Activated CD8-positive, alpha-beta memory T cell treated with anti-CD3 and anti-CD28 coated beads for 4 hours (primary cell): ENCODE measurements at places on chromosomes 5 and 9.

- no peak for DNase-seq
Measured at GRCh38 chr9:134488331-134489280, 153.0 kb upstream of the COL5A1 start.

- DNase-seq = no peak
Measured at GRCh38 chr9:86771941-86772634, 175.2 kb downstream of the GAS1 start.

- no peak for DNase-seq
Measured at GRCh38 chr9:8850914-8851313, 1051.3 kb upstream of the DMAC1 start.

- no peak for DNase-seq
Measured at GRCh38 chr9:136416427-136416826, 6.0 kb downstream of the PMPCA start.

DNA sequence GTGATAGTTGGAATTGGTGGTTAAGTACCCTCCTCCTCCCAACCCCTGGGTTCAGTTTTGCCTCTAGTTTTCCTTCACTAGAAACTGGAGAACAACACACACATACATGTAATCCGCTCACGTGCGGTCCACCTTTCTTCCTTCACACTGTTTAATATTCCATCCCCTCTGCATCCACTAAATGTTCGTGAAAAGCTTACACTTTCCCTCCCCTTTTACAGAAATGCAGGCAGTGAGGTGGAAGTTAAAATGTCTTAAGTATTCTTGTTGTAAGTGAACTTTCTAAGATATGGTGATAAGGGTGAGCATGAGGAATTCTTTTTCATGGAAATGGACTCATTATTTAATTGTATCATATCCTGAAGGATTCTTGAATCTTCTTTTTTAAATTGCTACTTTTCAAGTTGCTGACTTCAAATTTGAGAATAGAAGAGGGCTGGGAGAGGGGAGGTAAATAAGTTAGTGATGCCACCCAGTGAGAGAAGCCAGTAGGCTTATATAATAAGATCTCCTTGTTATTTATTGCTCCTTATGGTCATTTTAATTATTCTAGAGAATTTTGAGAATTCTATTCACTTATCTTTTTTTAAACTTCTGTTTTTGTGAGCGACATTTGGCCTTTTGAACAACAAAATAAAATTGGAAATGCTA, 90.2 kb downstream of the TLE4 start:
- DNase-seq = no peak

GRCh38 chr9:78884611-78885150, 587.8 kb downstream of the PSAT1 start:
- DNase-seq = no peak

DNA sequence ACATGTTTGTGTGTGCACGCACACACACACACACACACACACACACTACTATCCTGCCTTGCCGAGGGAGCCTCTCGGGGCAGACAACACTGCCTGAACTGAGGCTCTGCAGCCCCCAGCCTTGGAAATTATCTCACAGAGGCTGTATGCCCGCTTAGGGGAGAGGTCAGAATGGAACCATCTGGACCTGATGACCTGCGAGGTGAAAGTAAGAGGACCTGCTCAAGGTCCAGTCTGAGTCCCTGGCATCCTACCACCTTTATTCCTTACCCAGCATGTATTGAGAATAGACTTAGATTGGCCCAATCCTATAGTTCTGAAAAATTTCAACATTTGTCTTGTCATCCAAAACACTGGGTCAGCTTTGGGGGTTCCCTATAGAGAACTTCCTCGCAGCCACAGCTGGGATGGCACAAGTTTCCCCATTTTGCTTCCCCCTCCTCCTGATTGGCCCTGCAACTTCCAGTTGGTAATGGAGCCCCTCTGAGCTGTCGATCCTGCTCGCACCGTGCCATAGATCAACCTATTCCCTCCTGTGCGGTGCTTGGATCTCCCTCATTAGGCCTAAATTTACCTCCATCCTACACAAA, 10.2 kb downstream of the MVB12B start:
- no peak for DNase-seq

DNA sequence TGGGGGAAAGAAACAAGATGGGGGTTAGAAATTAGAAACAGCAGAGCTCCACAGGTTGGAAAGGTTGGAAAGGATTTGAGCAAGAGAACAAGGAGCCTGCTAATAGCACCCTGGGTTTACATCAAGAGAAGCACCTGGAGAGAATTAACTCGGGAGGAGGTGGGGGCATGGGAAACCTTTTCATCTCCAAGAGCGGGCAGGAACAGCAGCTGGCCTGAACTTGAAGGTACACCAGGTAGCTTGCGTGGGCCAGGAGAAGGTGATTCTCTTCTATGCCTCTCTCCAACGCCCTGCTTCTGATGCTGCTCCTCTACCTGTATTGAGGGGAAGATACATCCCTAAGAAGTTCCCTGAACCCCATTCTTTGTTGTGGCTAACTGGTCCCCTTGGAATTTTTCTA, 37.1 kb upstream of the GLRX start:
- no peak for DNase-seq

- no peak for DNase-seq
Measured at GRCh38 chr5:64603676-64604075, 86.6 kb upstream of the SHISAL2B start.

GRCh38 chr5:7684826-7685225, 166.1 kb downstream of the CFAP90 start:
- DNase-seq = no peak

- DNase-seq = no peak
Measured at GRCh38 chr9:81729135-81729534, 39.8 kb upstream of the TLE1 start.

DNA sequence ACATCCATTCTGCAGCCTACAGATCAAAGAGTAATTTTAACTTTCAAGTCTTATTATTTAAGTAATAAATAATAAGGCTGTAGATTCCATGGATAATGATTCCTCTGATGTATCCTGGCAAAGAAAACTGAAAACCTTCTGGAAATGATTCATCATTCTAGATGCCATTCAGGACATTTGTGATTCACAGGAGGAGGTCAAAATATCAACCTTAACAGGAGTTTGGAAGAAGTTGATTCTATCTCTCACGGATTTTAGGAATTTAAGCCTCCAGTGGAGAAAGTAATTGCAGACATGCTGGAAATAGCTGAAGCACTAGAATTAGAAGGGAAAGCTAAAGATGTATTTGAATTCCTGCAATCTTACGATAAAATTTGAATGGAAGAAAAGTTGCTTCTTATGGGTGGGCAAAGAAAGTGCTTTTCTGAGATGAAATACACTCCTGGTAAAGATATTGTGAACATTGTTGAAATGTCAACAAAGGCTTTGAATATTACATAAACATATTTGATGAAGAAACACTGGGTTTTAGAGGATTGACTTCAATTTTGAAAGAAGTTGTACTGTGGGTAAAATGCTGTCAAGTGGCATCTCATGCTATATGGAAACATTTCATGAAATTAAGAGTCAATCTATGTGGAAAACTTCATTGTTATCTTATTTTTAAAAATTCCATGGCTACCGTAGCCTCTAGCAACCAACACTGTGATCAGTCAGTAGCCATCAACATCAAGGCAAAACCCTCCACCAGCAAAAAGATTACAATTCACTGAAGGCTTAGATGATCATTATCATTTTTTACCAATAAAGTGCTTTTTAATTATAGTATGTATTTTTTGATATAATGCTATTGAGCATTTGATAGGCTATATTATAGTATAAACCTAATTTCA, 1141.0 kb downstream of the CDH12 start:
- DNase-seq = no peak

DNA sequence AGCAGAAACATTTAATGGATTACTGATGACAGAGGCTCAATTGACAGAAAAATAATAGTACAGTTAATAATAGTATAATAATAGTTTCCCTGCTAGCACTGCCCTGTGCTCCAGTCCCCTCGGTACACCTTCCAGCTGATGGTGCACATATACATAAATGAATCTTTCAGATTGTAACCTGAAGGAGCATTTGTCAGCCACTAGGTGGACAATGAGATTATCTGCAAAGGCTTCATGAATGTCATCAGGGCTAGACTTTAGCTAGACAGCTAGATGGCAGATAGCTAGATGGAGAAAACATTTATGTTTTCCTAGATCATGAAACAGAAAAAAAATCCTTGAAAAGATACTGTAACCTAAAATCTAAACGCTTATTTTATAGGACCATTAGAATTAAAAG, 304.4 kb upstream of the SMC2 start:
- DNase-seq = no peak

DNA sequence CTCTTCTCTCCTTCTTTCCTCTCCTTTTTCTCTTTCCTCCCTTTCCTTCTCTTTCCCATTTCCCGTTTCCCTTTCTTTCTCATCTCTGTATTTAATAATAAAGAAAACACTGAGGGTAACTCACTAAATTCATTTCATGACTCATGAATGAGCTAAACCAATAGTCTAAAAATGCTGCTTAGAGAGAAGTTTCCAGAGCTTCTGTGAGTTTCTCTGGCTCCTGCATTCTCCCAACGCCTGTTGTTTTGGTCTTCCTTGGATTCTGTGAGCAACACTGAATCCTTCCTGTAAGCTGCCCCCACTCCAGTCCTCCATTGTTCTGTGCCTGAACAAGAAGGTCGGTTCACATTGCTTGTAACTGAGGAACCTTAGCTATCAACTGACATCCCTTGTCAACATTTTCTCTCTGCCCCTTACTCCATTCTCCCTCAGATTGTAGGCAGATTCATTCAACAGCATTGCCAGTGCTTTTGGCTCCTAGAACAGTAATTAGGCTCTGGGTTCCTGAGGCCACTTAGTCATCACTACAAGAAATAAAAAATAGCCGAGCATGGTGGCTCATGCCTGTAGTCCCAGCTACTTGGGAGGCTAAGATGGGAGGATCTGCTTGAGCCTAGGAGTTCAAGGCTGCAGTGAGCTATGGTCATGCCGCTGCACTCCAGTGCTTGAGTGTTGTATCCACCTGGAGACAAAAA, 237.7 kb upstream of the KLF4 start:
- DNase-seq = no peak

GRCh38 chr9:37668116-37668601, 17.4 kb downstream of the FRMPD1 start:
- no peak for DNase-seq

- DNase-seq = no peak
Measured at GRCh38 chr5:150523472-150524350, 15.8 kb downstream of the NDST1 start.

DNA sequence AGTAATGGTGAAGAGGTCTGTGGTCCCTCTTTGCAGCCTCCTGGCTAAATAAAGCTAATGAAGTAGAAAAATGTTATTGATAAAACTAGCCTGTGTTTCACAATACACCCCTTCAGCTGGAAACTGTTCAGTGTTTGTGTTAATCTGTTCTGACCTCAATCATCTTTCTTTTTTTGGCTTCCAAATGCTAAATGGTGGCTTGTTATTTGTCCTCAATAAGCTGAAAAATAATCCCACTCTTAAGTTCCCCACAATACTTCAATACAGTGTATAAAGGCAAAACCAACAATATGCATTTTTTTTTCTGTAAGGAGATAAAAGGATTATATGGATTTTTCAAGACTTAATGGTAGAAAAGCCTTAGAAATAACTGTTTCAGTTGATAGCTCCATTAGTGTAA, 560.5 kb downstream of the TUSC1 start:
- DNase-seq = no peak

GRCh38 chr9:34553511-34554021, 30.8 kb upstream of the ENHO start:
- DNase-seq = no peak

DNA sequence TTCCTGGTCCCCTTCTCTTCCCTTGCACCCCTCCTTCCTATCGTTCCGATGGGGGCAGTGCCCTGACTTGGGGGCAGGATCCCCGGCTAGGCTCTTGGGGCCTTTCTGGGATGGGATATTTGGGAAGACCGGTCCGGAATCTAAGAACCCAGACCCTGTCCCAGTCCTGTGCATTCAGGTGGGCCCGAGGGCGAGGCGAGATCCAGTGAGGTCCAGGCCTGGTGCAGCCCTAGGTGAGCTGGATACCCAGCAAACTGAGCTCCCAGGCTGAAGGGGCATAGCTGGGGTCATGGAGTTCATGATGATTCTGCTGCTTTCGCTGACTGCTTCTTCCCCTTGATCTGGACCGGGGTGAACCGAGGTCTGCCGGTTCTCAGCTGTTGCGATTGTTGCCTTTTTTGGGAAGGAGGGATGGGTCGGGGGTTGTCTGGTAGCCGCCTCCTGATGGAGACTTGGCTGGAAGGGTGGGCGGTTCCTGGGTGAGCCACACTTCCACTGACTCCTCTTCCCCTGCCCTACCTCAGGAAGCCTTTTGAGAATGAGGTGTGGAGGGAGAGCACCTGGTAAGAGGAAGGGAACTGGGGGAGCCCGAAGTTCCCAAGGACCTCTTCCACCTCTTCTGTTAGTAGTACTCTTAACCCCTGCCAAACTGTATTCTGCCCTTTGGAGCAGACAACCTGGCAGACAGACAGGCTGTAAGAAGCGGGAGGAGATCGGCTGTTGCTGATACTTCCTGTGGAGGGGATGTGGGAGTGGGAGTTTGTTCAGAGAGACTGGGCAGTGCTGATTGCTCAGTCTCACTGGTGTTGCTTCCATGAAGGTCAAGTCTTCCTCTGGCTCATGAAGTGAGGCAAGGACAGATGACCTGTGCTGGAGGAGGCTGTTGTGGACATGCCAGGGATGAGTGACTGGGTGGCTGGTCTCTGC, 1.0 kb downstream of the LRRC8A start:
- no peak for DNase-seq

DNA sequence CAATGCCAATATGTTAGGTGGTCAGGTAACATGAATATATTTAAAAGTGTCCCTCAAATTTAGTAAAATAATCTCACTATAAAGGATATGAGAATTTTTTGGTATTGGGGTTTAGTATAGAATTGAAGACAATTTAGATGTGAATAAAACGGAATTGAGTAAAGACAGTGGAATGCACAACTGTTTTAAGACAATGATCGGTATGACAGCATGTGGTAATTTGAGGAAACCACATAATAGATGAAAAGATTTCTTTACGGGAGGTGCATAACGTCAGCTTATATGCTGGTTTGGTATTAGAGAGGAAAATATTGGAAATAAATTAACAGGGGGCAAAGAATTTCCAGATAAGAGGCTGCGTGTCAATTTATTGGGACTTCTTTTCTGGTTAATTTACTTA, 1043.2 kb downstream of the CDH18 start:
- no peak for DNase-seq

DNA sequence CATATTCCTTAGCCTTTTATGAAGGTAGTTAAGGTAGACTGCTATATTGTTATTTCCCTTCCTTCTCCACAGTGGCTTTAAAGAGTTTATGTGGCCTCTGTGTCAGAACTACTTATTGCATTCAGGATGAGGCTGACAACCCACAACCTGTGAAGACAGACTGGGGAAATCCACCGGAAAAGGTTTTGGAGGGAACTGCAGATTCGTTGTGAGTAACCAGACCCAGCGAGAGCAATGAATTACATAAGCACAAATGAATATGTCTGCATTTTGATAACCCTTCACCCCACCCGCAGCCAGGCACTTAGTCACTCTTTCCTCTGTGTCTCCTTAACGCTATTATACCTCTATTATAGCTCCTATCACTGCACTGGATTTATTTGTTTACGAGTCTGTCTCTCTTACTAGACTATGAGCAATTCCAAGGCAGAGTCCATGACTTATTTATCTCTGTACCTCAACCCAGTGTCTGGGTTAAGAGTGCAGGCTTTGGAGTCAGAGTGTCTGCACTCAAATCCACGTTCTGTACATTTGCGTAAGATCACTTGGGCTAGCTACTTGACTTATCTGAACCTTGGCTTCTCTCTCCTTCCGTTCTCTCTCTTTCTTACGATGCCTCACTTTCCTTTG, 19.2 kb downstream of the KCTD16 start:
- peak; percentile 61 for DNase-seq
